ENCODE measurements at places on chromosomes 7 and 10. TPM values are rescaled to one million over a fixed set of nuclear protein-coding genes. Genes with fewer than 3 reads are reported as not detected.

Gene PROSER2
- total RNA-seq, result 16.9 TPM

Gene PITX3
- not detected for total RNA-seq

Gene NRCAM
- 6.2 TPM for total RNA-seq

Gene AFAP1L2
- 5.7 TPM for total RNA-seq

Gene CPED1
- total RNA-seq, result 26.4 TPM

Gene GRID1
- total RNA-seq, result 0.22 TPM

Gene SLC39A12
- total RNA-seq, result not detected

Gene ASB10
- not detected for total RNA-seq

Gene PAX4
- not detected for total RNA-seq

Gene C10orf62
- total RNA-seq, result not detected

Gene IKZF1
- 1.7 TPM for total RNA-seq

Gene TAS2R41
- total RNA-seq, result not detected

Gene TRIM73
- total RNA-seq, result 17.0 TPM

Gene HOXA9
- 13.2 TPM for total RNA-seq

Gene TPK1
- total RNA-seq, result 3.9 TPM

Gene FKBP14
- total RNA-seq, result 42.4 TPM

Gene VAX1
- not detected for total RNA-seq

Gene FAM237B
- total RNA-seq, result not detected

Gene EMX2
- 2.8 TPM for total RNA-seq

Gene AUTS2
- total RNA-seq, result 122 TPM

Gene NUDT13
- total RNA-seq, result 3.5 TPM

Gene PTTG1IP2
- total RNA-seq, result not detected

Measured in mesothelial cell of epicardium (in vitro differentiated cells).